Prostate gland (tissue), 2 donors: ENCODE measurements at places on chromosomes 3 and 15.

DNA sequence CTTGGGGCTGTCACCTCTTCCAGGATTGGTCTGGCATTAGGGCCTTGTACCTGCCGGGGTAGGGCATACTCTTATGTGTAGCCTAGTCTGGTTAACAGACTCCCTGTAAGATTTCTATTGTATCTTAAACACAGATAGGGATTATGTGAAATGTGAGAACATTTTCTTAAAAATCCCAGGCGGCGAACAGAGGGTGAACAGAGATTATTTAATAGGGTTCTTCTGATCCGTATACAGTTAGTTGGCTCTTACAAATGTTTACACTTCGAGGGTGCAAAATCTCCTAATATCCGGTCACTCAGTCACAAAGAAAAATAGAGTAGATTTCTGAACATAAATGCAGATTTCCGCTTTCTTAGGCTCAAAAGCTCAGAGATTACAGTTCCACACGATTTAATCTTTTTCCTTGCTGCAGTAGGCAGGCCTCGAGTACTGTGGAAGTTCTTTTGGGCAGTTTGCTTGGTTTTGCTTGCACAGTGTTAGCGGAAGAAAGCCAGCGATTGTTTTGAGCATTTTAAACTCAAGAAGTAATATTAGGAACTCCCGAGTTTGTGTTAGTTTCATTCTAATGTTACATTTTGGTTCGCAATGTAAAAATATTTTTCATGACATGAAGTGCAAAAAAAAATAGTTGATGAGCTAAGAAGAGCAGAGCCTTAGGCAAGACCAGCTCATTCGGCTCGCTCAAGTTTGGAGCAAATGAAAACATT is 993 bp downstream of the PLCL2 start:
- no peak for DNase-seq

GRCh38 chr15:89170364-89170763 is 51.0 kb downstream of the RLBP1 start:
- DNase-seq, result no peak

- DNase-seq, result no peak
Measured at GRCh38 chr3:102297072-102297658, 137.7 kb upstream of the ZPLD1 start.

DNA sequence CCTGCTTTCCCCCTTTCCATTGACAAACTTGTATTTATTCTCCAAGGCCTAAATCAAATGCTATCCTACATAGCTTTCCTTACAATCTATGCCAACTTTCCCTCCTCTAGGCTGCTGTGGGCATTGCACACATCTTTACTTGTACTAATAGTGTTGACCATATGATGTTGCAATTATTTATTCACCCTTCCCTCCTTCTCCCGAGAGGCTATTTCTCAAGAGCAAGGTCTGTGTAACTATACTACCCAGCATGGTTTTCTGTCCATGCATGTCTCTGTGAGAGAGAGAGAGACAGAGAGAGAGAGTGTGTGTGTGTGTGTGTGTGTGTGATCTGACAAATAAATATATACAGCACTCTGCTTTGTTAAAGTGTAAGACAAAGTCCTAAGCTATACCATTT is 63.8 kb downstream of the GTPBP8 start:
- peak; percentile 5 for DNase-seq

GRCh38 chr3:176147251-176147650 is 1050.0 kb downstream of the TBL1XR1 start:
- DNase-seq, result no peak
